ENCODE measurements at places on chromosomes 13 and 19.

DNA sequence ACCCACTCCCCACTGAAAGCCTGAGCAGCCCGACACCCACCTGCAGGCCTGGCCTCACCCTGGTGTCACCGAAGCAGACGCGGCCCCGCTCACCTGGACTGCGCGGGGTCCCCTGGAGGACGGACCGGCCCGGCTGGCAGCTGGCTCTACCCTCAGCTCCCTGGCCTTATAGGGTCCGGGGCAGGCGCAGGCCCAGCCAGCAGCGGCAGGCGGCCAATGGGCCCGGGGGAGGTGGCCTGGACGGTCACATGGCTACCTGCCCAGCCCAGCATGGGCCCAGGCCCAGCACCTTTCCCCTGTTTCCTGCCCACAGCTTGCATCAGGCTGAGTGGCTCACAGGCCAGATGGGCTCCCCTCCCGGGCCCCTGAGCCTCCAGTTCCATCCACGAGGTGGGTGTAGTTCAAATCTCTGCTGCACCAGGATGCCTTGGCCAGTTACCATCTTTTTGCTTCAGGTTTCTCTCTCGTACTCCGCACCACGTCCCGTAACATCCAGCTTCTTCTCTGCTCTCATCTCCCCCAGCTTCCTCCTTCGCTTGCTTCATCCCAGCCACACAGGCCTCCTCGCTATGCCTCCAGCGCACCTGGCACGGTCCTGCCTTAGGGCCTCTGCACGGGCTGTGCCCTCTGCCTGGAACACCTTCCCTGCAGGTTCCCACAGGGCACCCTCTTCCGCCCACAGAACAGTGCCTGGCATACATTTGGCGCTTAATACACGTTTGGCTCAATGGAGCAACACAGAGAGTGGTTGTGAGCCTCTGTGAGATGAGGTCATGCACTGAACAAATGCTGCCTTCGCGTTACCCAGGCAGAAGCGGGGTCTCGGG is at the start of gene PLIN4:
Gene PLIN4, minus strand, starts transcription at position 142 of the 827 bp plus-strand sequence. CDS start 214 bp downstream, outside the sequence.
- peak; percentile 8 for DNase-seq

- no peak for DNase-seq
These were observed 195.6 kb downstream of the KCTD12 start for GRCh38 chr13:76690611-76691010.

DNA sequence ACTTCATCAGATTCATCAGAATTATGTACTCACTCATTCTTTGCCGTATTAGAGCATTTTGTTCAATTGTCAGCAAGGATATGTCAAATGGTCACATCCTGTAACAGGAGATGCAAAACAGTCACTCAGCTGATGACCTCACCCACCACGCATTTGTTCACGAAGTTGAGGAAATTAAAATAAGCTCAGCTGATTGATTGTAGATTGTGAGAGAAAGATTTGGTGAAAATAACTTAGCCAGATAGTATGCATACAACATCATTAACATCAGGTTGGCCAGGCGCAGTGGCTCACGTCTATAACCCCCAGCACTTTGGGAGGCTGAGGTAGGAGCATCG is 22.6 kb upstream of the CDC16 start:
- no peak for DNase-seq

GRCh38 chr13:46604226-46604990 is 51.4 kb downstream of the LRCH1 start:
- no peak for DNase-seq

DNA sequence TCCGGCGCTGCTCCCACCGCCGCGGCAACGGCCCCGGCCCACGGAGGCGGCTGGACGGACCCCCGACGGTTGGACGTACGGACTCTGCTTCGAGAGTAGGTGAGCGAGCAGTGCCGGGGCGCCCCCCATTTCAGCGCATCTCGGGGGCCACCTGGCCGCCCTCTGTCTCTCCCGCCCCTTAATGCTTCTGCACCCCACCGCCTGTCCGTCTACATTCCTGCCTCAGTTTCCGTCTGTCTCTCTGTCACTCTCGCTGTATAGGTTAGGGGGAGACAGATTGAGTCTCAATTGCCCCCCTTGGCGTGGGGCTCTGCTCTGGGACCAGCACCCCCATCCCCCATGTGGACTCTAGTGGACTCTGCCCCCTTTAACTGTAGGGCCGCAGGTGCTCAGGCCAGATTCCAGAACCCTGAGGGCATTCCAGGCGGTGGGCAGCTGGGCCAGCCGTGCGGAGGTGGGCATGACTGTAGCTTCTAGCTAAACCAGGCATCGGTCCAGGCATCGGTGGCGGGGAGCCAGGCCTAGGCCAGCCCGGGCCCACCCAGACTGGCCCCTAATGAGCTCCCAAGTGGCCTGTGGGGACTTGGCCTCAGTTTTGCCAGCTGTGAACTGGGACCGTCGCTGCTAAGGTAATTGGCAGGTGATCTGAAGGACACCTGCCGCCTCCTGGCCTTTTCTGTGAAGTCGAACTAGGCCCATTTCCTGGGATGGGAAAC is 373 bp downstream of the TNFAIP8L1 start:
- no peak for DNase-seq

- DNase-seq = no peak
These were observed 51.5 kb downstream of the SKA3 start for GRCh38 chr13:21124852-21125251.

GRCh38 chr13:35225159-35225558 is 251.3 kb downstream of the MAB21L1 start:
- no peak for DNase-seq

DNA sequence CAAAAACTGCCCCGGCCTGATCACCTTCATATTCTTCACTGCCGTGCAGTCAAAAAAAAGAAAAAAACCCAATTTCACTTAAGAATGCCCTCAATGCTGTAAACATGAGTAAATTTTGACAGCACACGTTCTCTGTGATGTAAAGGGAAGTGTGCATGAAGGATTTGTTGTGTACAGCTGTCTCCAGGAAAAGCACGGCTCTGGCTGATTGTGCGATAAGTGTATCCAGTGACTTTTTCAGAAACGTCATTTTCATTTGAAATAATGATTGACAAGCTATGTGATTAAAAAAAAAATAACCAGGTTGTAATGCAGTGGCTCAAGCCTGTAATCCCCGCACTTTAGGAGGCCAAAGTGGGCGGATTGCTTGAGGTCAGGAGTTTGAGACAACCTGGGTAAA is 39.6 kb downstream of the ANKRD10 start:
- no peak for DNase-seq

DNA sequence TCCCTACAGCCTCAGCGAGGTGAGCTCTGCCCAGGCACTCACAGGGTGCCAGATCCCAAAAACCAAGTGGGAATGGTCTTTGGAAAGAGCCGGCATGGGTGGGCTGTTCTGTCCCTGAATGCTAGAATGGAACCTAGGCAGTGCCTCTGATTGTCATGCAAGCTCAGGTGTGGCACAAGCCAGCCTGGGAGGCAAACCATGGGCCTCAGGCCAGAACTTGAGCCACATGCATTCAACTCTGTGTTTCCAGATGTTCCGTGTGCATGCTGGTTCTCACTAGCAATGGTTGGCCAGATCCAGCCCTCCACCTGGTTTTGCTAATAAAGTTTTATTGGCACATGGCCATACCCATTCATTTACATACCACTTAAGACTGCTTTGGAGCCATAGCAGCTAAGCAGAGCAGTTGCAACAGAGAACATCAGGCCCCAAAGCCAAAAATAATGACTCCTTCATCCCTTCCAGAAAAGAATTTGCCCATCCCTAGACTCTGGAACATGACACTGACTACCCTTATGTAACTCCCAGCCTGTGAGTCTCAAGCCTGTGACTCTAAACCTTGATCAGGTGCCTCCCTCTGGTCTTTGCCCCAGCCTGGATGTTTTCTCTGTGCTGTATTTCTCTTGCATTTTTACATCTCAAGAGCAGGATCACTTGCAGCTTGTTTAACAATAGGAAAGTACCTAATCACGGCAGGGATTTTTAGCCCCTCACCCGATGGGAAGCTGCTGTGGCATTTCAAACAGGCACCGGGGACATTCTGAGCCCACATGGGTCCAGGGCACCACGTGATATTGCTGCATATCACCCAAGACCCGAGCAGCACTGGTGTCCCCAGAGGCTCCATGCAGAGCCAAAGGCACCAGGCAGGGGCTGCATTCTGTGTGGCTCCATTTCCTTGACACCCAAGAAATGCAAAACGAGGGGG is 55.4 kb upstream of the USE1 start:
- DNase-seq = no peak

DNA sequence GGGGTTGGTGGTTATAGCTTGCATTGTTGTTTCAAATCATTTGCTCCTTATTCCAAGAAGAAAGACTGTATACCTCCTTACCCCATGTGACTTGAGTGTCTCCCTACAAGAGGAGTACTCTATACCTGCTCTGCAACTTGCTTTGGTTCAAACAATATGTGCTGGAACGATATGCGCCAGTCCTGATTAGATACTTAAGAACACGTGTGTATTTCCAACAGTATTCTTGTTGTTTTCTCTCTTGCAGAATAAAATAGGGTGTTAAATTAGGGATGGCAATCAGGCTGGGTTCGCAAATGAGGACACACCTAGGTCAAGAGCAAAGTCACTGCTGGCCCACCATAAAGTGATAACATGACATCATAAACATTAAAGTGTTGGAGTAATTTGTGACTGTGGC is 895.0 kb upstream of the SLITRK1 start:
- DNase-seq = no peak

- DNase-seq = no peak
These were observed 71.6 kb upstream of the SLITRK1 start for GRCh38 chr13:83953916-83954315.

DNA sequence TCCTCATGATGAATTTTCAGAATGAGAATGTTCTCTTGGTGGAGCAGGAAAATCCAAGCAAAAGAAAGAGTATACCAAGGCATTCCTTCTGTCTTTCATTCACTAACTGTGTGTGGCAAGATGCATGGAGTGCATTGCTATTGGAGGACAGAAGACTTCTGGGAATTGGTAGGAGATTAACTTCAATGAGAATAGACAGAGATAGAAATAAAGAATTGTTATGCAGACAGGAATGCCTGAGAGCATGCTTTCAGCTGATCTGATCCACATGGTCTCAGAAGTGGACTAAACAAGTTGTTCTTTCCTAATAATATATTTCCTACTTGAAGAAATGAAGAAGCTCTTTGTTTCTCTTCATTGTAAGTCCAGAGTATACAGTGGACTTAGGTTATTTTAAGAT is 303.6 kb downstream of the MYO16 start:
- no peak for DNase-seq

DNA sequence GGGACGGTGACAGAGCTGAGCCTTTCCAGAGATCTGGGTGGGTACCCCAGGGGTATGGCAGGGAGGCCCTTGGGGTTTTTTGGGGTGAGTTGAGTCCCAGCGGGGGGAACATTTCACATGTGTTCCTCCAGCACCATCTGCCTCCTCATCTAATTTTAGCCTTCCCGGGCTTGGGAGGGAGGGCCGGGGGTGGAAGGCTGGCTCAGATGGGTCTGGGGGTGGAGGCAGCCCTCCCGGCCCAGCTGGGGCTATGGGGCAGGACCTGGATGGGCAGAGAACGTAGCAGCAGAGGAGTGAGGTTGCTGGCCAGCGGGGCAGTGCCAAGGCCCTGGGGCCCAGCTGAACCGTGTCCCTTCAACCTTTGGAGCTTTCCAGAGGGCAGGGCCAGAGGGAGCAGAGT is 23.5 kb downstream of the ADGRL1 start:
- no peak for DNase-seq

DNA sequence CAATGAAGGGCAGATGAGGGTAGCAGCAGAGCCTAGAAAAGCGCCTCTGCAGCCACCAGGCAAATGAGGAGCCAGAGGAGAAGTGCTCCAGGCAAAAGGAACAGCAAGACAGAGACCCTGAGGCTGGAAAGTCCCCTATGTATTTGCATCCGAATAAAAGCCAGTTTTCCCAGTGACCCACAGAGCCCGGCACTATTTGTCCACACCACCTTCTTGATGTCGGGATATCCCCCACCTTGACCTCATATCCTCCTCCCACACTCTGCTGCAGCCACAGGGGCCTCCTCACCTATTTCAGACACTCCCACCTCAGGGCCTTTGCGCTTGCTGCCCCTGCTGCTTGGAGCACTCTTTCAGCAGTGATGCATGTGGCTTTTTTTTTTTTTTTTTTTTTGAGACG is 6.6 kb downstream of the ATG4D start:
- no peak for DNase-seq

DNA sequence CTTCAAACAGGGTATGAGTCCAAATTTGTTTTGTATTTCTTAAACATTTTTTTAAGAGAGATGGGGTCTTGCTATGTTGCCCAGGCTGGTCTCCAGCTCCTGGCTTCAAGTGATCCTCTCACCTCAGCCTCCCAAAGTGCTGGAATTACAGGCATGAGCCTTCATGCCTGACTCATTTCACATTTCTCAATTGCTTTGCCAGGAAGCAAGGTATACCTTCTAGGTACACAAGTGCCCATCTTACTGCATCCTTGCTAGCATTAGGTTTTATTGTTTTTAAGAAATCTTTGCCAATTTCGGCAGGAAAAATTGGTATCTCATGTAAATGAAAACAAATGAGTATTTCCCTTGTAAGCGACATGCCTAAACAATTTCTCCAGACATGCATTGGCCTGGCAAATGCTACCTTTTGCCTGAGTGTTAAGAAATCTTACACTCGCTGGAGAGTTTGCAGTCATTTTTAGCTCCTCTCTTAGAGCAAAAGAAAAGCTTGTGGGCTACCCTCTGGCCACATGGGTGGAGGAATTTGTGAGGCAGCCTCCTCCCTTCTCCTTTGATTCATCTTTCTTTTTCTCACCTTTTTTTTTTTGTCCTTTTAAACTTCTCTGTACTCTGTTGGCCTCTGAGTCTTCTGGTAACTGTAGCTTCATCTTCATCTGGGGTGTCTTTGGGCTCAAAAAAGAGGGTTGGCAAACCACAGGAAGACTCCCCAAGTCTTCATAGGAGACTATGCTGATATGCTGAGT is 33.0 kb downstream of the ACTL9 start:
- no peak for DNase-seq

Data from AG09319 (cell line).